ENCODE measurements at places on chromosomes 2 and 18.

DNA sequence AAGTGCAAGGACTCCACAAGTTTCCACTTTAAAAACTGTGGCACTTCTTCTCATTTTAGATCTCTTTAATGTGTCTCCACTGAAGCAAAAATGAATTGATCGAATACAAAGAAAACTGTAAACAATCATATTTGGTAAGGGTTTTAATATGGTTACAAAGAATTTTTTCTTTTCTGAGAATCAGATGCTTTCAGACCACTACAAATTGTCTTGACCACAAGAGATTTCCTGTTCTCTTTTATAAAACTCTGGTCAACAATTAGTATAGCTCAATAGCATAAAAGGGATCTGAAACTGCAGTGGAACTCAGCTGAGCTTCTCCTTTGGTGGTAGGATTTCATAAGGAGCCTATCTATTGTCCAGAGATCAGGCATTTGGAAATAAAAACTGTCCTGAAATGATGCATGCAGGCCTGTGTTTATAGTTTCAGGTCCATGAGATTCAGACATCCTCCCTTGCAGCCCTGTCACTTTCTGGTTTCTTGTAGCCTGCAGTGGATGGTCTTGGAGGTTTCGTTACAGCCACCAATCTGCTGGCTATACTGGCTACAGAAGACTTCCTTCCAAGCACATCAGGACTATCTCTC lies 120.0 kb downstream of the DOCK10 start:
- DNase-seq: no peak

DNA sequence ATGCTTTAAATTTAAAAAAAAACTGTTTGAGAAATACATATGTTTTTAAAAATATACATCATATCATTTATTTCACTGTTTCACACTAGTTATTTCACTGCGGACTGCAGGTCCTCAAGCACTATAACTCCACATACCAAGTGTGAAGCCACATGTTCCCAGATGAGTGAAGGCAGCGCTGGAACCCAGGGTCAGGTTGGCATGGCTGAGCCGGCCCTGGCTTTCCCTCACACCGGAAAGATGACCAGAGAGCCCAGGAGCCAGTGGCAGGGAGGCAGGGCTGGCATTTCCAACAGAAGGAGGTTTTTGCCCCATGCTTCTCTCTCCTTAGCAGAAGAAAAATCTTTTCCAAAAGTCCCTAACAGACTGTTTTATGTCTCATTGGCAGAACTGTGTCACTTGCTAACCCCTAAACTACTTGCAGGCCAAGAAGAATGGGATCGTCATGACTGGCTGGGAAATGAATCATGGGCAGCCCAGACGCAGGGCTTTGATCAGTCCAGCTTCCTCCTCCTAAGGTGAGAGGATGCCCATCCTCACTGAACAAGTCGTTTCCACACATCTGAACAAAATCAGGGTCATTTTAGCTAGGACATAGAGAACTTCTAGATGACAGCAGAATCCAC lies 287.6 kb upstream of the HNRNPA3 start:
- DNase-seq: no peak

DNA sequence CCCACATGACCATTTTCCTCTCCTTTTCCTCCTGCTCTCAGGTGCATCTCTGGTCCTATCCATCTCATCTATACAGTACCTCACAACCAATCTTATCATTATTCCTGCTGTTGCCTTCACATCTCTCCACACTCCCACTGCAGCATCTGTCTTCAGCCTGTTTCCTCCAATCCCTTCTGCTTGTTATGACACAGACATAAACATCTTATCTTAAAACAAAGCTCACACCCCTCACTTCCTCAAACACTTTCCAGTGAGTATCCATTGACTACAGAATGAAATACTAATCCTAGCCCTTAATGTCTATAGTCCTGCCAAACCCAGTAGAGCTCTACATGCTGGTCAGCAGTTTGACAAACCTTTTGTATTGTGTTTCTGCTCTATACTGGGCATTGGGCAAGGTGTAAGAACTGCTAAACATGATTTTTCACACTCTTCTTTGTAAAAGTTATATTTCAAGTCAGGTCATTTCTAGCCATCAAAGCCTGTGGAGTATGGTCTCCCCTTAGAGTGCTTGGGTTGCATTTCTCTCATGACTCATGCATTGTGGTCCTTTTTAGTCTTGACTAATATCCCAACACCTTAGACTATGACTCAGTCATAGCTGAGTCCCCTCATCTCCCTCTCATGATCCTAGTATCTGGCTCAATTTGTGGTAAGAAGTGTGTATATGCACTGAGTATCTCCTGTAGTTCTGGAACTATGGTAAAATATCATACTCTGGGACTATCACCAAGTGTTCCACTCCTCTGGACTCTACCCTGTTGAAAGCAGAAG lies 187.0 kb downstream of the CYRIA start:
- DNase-seq: no peak

GRCh38 chr2:169714699-169715098 lies 18.9 kb upstream of the KLHL23 start:
- no peak for DNase-seq

DNA sequence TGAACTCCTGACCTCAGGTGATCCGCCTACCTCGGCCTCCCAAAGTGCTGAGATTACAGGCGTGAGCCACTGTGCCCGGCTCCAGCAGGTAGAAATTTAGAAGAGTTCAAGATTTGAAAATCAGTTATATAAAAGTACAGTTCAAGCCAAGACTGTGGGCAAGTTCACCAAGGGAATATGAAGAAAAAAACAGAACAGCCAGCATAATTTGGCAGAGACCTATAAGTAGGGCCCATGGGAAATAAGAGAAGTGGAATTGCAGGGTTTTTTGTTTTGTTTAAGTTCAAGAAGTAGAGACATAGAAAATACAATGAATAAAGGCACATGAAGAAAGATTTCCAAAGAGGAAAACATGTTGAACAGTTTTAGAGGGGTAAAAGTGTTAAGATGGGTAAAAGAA lies 57.9 kb downstream of the BAZ2B start:
- DNase-seq: no peak

- DNase-seq: no peak
These were observed 324.9 kb upstream of the SLC14A2 start for GRCh38 chr18:45290364-45290763.

DNA sequence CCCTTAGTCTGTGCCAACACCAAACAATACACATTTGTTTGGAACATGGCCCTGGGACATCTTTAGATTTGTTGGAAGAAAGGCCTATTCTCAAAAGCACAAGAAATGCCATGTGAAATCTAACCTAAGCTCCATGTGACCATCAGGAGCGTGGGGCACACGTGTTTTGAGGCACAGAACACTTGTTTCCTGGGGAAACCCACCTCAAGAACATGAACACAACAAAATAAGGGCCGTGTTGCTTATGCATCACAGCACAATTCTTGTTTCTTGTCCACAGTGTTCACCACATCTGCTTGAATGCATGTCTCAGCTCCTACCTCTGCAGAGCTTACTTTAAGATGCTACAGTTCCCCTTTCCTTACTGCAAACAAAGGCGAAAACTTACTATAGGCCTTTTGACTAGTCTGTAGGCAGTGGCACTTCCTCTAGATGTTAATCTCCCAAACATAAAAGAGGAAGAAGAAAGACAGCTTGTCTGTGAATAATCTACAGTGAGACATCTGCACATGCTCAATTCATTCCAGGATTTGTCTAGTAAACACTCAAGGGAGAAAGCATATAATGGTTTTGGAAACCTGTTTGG lies 165.0 kb downstream of the ANKRD44 start:
- DNase-seq: no peak

DNA sequence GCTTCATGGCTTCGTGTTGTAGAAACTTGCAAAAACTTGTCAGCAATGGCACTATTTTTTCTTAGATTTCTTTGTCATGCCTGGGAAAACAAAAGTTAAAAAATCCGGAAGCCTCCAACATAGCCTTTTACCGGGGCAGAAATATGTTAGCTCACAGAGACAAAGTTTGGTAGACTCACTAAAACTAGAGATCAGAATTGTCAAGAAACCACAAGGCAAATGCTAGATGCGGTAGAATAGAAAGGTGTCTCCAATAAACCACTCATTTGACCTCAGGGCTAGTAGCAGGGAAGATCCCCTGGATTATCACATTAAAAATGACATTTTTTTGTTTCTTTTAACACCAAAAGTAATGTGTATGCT lies 405 bp downstream of the CASP10 start:
- DNase-seq: no peak

DNA sequence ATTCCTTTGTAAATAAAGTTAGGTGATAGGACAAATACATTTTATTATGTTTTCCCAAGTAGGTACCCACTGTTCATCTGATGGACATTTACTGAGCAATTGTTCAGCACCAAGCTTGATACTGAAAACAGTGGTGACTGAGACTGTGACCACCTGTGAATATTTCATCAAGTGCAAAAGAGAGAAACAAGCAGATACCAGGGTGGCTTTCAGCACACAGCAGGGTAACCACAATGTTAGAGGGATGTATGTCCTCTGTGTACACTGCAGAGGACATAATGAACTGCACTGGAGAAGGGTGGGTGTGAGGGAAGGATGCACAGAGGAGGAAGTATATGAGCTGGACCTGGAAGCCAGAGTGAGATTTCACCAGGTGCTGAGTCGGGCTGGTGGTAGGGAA lies 411.8 kb downstream of the RAD51AP2 start:
- no peak for DNase-seq

- DNase-seq: no peak
These were observed 45.7 kb upstream of the RALBP1 start for GRCh38 chr18:9429662-9429993.

DNA sequence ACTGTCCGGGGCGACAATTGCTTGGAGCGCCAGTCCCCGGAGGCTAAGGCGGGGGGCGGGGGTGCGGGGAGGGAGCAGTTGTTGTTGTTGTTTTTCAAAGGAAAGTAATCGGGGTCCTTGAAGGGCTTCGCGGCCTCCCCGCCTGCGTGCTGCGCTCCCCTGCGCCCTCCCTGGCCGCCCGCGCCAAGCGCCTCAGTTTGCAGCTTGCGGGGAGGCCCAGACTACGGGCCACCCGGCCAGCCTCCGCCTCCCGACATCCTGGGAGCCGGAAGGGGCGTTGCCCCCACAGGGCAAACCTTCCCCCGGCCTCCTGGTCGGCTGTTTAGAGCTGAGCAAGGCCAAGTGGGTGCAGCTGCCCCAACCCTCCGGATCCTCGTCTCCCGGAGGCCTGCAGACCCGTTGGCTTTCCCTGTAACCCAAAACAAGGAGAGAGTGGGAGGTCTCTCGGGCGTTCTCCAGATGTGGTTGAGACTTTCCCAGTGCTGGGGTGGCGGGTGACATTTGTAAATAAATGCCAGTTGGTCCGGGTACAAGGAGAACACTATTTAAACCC lies 3.7 kb upstream of the SIX3 start:
- DNase-seq: no peak

All from stimulated activated CD8-positive, alpha-beta memory T cell treated with anti-CD3 and anti-CD28 coated beads, Interleukin-15, amount 100 ng/mL, for 1 hour (primary cell).